ENCODE measurements at places on chromosomes 12 and 14.

- no peak for DNase-seq
These were observed 18.4 kb downstream of the PPP1R1A start for GRCh38 chr12:54569995-54570528.

GRCh38 chr14:65346895-65347294 lies 65.6 kb upstream of the FUT8 start:
- no peak for DNase-seq

GRCh38 chr14:48373981-48374380 lies 698.6 kb upstream of the MDGA2 start:
- no peak for DNase-seq

DNA sequence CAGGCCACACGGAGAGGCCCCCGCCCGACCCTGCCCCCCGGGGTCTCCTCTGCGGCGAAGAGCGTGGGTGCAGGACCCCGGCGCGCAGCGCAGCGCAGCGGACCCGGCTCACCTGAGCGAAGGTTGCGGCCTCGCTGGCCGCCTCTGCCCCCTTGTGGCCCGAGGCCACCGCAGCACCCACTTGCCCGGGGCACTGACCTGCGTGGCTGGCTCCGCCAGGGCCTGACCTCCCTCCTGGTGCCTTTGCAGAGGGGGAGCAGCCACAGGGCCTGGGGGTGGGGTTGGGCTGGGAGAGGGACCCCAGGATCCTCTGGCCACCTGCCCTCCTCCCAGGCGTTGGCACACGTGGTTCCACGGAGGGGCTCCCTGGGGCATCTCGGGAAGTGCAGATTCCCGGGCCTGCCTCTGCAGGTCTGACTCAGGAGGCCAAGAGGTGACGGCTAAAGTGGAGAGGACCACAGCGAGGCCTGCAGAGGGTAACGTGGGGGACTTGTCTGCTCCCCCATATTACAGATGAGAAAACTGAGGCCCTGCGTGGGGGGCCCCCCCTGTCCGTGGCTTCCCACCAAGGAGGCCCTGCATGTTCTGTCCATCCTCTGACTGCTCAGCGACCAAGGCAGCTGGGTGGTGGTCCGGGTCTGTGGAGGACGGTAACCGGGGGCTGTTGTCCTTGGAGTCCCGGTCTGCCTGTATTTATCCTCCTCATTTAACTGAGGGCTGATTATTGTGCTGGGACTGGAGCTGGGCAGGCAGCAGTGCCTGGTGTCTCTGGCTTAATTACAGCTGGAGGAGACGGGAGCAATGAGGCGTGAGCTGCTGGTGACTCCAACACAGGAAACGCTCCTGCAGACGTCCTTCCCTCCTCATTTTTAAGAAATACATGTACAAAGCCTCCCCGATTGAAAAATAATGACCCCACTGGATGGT lies 67.9 kb upstream of the BEGAIN start:
- no peak for DNase-seq

DNA sequence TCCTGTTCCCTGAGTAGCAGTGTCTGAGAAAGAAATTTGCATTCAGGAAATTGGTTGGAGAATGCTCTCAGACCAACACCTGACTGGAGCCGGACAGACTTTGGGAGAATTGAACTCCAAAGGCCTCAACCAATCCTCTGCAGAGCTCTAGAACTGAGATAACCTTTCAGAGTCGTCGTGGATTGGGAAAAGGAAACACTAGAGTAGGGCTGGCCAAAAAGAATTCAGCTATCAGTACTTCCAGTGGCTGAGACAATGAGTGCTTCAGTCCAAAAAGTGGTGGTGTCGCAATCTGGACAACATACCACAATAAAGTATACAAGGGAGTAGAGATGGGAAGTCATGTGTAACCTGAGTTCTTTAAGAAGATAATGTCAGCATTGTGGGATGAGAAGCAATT lies 377.1 kb downstream of the SLC16A7 start:
- peak; percentile 82 for DNase-seq

DNA sequence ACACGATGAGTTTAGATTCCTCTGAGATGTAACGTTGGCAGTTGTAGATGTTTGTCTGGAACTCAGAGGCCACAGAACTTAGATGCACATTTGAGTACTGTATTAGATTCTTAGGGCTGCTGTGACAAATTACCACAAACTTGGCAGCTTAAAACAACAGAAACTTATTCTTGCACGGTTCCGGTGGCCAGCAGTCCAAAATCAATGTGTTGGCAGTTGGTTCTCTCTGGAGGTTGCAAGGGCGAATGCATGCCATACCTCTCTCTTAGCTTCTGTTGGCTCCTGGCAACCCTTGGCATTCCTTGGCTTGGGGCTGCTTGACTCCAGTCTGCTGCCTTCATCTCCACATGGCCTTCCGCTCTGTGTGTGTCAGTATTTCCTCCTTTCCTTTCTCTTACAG lies 118.9 kb downstream of the C12orf75 start:
- DNase-seq, result no peak

DNA sequence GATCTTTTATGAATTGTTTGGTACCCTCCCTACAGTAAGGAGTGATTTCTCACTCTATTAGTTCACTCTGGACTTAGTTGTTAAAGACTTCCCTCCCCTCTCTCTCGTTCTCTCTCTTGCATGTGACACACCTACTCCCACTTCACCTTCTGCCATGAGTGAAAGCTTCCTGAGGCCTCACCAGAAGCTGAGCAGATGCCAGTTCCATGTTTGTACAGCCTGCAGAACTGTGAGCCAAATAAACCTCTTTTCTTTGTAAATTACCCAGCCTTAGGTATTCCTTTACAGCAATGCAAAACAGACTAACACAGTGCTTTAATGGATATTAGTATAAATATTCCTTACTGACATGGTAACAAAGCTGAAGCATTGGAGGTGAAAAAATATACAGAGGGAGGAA lies 187.7 kb downstream of the SSPN start:
- no peak for DNase-seq

- DNase-seq, result no peak
These were observed 180.9 kb downstream of the CALM1 start for GRCh38 chr14:90577661-90578282.

DNA sequence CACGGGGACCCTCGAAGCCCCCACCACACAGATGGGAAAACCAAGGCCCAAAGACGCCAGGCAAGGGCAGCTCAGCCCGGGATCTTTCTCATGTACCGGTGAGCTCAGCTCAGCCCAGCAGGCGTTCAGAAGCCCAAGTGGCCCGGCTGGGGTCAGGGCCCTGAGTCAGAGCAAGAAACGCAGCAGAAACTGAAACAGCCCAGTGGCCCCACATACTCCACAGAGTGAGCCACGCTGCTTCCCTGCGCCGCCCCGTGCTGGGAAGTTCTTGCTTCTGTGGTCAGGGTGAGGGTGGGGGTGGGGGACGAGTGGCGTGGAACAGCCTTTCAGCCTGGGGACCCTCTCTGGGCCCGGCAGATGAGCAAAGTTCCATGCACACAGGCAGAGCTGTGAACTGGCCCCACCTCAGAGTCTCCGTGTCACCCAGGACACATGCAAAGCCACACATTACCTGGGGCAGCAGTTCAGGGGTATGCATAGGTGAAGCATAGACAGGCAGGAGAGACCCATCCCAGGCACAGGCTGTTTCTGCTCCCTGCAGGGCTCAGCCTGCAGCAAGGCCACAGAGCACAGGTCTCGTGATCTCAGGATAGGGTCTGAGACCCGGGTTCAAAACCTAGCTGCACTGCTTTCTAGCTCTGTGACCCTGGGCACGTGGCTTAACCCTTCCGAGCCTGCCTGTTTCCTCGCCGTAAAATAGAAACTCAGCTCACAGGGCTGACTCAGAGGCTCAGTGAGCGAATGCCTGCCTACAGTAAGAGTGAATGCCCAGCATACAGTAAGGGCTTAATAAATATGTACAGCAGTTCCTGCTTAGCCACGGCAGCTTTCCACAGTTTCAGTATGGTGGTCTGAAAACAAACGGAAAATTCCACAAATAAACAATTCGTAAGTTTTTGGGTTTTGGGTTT lies 21.6 kb downstream of the NCOR2 start:
- no peak for DNase-seq

- no peak for DNase-seq
These were observed 78.8 kb downstream of the RMST start for GRCh38 chr12:97541366-97541765.

GRCh38 chr12:112190231-112191025 lies 65.1 kb downstream of the TRAFD1 start:
- DNase-seq, result no peak

DNA sequence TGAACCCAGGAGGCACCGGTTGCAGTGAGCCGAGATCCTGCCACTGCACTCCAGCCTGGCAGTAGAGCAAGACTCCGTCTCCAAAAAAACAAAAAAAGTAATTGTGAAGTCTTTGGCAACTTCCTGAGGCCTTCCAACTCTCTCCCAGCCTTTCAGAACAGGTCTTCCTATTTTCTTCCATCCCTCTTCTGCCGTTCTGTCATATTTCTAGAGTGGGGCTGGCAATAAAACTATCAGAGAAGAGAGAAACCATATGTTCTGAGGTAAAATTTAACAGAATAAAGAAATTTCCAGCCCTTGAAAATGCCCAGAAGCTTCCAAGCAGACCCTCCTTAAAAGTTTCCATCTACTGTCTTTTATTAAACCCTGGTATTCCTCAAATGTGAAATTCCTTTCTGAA lies 100.4 kb downstream of the HMGA2 start:
- DNase-seq, result no peak

GRCh38 chr12:60947533-60947932 lies 1312.7 kb upstream of the USP15 start:
- no peak for DNase-seq

DNA sequence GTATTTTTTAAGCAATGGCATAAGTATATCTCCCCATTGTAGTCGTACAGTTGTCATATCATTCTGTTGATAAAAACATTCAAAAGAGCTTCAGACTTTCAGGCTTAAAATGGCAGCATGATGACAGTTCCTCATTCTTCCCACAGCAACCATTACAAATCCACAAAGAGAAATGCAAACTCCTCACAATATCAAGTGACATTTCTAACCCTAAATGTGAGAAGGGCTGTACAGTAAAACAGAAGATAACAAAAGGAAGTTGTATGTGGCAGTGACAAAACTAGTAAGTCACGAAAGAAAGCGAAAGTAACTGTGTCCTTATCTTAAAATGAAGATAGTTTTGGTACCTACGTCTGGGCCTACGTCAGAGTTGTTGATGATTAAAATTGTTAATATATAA lies 46.7 kb downstream of the GXYLT1 start:
- no peak for DNase-seq

DNA sequence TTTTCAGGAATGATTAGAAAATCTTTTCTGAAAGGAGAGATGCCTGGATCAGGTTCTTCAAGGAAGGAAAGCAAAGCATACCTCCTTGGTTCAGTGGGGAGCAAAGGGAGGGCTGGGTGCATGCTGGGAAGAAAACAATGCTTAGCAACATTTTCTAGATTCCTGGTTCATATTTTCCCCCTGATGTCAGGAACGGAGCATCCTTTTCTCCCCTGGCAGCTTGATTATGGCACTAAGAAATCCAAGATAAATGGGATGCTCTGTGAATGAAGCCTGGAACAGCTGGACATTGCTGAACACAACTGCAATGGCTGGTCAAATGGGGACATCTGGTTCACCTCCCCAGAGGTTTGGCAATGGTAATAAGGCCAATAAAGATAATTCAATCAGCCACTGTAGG lies 50.9 kb downstream of the KCNA5 start:
- DNase-seq, result no peak

DNA sequence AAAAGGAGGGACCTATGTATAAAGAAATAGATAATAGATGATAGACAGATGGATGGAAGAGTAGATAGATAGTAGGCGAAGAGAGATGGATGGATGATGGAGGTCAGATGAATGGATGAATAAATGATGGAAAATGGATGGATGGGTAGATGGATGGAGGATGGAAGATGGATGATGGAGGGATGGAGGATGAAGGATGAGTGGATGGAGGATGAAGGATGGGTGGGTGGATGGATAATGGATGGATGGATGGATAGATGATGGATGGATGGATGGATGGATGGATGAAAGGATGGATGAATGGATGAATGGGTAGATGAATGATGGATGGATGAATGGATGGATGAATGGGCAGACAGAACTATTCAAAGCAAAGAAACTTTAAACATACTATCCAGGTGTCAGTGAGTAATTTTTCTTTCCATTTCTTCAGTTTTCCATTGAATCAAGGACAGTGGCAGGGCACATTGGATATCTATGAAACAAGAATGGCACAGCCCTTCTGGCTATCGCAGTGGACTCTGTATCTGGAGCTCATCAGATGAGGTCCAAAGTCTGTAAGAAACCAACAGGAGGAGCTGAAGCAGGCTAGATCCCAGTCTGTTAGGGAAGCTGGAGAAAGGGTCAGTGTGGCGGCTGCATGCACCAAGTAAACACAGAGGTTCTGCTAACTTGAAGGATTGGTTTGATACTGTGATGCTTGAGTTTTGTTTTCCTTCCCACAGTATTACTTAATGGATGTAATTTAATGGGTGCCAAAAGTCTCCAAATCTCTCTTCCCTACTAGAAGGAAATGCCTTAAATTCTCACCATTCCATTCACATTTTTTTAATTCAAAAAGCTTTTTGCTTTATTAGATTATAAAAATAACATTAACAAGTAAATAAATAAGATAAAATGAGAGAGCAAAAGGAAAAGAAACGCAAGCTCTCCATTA lies 18.1 kb upstream of the MED13L start:
- DNase-seq, result no peak

DNA sequence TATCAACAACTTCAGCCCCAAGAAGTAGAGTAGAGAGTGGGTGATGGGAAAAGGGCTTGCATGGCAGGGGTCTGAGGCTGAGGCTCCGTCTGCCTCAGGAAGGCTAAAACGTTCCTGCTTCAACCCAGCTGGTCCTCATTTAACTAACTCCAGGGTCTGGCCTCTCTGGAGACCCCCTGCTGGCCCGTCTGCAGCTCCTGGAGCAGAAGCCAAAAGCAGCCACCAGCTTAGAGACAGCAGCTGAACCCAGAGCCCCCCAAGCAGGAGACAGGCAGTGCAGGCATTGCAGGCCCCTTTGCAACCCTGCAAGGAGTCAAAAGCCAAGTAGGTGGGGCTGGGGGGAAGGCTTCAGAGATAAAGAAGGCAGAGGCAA lies 25.1 kb upstream of the LTBP2 start:
- DNase-seq, result no peak

DNA sequence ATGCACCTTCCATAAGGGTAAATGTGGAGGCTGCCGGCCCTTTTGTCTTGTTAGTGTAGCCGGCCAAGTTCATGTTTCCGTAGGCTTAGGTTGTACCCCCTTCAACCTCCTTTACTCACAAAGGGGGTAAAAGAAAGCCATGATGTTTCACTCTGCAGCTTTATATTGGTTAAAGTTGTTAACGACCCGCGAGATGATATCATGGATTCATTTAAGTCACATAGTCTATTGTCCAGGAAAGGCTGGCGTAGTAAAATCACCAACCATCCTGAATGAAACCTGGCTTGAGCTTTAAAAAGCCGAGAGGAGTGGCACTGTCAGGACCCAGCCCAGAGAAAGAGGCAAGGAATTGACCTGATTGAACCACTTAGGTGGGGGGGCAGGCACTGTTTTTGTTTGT lies 1.3 kb downstream of the UNG start:
- no peak for DNase-seq

DNA sequence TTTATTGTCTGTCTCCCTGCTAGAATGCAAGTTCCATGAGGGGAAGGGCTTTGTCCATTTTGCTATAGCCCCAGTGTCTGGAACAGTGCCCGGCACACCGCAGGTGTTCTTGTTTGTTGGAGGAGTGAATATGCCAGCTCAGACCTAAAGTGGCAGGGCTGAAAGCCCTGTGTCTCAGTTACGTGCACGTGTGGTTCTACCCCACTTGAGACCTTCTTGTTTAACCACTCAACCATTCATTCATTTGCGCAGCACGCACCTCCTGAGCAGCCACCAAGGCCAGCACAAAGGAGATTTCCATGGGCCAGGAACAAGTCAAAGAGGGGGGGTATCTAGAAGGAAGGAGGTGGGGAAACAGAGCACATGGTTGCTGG lies 338.0 kb upstream of the FKBP4 start:
- DNase-seq, result no peak

GRCh38 chr12:131702573-131702877 lies 8.4 kb upstream of the SFSWAP start:
- no peak for DNase-seq
